ENCODE measurements at places on chromosomes 16 and 17.

DNA sequence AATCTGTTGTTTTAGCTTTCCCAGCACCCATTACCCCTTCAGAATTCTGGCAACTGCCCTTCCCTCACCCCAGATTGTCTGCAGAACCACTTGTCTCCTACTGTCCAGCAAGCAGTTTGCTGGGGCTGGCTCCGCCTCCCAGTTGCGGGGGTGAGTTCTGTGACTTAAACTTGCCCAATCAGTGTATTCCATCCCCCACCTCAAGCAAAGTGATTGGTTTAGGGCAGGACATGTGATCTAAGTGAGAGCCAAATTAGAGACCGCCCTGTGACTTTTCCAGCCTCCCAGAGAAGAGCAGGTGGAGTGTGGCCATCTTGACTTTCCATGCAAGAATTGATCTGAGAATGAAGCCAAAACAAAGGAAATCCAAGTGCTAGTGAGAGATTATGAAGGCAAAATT, 22.7 kb upstream of the SRCIN1 start:
- peak; percentile 9 for DNase-seq

DNA sequence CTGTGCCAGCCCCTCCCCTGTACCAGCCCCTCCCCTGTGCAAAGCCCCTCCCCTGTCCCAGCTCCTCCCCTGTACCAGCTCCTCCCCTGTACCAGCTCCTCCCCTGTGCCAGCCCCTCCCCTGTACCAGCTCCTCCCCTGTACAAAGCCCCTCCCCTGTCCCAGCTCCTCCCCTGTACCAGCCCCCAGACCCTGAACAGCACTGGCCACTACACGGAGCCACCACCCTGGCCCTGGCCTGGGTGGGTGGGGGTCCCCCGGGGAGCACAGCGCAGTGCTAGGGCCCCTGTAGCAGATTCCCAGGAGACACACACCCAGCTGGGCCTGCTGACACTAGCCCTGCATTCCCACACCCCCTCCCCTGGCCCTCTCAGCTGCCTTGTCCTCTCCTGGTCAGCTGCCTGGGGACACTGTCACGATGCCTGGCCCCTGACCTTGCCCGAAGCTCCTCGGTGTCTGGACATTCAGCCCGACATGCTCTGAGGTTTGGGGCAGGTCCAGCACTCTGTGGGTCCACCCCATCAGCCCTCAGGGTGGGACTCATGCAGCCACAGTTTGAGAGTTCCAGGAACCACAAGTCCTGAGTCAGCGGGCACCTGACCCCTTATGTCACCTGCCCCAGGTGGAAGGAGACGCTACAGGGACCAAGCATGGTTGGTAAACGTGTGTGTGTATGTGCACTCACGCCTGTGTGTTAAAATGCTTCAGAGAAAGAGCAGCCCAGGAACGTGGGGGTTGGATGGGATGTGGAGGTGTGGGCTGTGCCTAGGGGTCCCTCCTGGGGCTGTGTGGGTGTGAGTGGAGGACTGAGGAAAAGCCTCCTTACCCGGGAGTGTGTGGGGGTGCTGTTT, 114.2 kb downstream of the METRNL start:
- DNase-seq, result no peak

GRCh38 chr17:67606471-67606870, 111.3 kb upstream of the NOL11 start:
- DNase-seq, result no peak

- DNase-seq, result peak; percentile 38
These were observed at the start of gene MAPK7 for GRCh38 chr17:19378416-19379360. Gene MAPK7, plus strand, starts transcription at chr17:19378498. Its CDS starts 403 bp downstream, at chr17:19378901.

- no peak for DNase-seq
These were observed 241.3 kb downstream of the RBFOX3 start for GRCh38 chr17:79369532-79369931.

DNA sequence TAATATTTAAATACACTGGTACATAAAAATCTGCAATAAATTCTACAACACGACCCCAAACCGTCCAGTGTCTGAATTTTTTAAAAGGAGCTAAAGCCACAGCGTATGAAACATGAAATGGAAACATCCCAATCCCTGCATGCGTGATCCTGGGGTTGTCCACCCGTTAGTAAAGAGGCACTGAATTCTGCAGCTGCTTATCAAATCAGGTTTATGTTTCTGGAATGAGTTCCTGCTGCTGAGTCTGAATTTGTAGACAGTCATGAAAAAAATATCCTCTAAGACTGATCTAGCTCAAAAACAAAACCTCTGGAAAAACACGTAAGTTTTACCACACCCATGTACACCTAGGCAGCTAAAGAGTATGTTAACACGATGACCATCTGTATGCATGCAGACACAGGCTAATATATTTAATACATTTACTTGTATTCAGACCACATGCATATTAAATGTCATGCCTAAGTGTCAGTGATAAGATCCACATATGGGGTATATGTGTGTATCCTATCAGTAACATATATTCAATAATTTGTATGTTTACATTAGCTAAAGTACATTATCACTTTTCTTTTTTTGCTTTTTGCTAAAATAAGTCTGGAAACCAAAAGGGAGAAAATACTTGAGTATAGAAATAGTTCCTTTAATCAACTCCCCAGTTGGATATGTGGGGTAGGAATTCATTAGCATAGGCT, 420.5 kb upstream of the PSMD7 start:
- DNase-seq, result no peak

DNA sequence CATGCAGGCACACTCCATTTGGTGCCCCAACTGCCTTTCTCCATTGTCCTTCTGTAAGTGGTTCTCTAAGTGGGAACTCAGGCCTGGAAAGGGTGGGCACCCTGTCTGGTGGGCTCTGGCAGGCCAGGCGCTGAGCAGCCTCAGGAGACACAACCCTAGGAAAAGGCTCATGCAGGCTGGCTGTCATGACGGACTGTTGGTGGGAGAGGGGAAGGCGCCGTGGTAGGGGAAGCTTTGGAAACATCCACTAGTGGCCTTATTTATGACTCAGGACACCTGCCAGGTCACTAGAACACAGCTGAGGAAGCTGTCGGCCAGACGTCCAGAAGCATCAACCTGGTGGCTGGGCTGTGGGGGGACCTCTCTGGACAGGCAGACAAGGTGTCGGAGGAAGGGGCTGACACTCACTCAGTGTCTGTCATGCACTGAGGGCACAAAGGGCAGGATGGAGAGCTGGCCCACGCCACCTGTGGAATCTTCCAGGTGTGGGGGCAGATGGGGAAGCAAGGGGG, 216.0 kb downstream of the SEC14L1 start:
- DNase-seq, result no peak

- peak; percentile 39 for DNase-seq
These were observed 4.2 kb upstream of the MAP3K14 start for GRCh38 chr17:45320931-45321461.

GRCh38 chr16:9824200-9825068, 357.8 kb downstream of the GRIN2A start:
- DNase-seq, result no peak

DNA sequence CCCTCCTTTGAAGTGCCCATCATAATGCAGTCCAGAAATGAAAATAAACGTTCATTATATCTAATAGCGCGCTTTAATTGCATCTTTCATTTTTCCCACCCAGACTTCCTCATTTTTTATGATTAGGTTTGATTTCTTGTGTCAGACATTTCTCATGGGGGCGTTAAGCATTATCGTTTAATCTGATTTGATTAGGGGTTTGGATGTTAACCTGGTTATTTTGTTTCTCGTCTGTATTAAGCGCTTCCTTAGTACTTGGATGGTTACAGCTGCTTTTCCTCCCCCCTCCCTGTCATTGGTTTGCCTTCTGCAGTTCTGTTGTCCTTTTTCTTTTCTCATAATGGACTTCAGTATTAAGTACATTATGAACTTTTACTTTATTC, 540 bp downstream of the MFSD11 start:
- no peak for DNase-seq

DNA sequence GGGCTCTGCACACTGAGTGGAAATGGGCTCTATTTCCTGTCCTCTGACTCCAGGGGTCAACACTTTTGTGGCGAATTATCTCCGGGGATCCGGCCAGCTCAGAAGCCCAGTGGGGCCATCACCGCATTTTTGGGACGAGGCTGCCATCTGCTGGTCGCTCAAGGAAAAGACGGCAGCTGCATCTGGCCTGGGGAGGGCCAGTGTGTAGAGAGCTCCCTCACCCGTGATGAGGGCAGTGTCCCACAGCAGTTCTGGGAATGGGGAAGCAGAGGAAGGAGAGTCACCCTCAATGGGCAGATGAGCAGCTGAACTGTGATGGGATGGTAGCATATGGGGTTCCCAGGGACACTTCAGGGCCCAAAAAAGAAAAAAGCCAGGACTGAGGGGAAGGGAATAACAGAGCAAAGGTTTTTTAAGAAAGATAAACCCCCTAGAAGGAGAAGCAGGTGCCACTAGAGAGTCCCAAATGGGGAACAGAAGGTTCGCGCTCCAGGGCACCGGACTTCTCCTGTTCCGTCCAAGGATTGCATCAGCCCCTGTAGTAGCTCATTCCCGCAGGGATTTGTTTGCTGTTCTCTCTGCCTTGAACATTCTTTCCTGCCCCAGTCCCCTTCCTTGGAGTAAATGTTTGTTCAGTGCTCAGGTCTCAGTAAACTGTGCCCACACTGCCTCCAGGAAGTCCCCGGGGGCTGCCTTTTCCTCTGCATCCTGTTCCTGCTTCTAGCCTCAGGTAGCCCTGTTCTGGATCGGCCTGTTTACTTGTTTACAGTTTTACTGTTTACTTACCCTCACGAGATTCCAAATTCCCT, 9.3 kb upstream of the ABCC12 start:
- peak; percentile 88 for DNase-seq

- DNase-seq, result no peak
These were observed 117.5 kb downstream of the BANP start for GRCh38 chr16:88068476-88069396.

DNA sequence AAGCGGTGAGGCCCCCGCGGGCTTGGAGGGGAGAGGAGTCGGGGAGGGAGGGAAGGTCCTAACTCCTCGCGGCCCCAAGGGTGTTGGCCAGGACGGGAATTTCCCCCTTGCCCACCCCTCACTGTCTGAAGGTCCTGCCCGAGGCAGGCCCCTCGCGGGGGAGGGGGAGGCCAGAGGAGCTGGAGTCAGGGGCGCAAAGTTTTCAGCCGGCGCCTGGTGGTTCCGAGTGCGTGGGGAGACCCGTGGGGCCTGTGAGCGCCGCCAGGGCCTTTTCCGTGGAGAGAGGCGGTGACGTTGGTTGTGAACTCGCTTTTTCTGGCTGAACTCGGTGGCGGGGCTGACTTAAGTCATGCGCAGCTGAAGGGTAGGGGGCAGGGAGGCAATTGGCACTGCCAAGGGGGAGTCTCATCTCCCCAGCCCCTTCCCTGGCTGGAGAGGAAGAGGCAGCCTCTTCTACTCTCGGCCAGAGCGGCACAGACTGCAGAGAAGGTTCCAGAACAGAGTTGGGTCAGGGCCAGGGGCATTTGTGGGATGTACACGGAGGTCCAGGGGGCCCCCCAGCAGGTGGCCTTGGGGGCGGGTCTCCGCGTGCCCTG, 1.5 kb downstream of the CACNA1H start:
- DNase-seq, result no peak

- DNase-seq, result no peak
These were observed 1156.7 kb upstream of the CDH8 start for GRCh38 chr16:63192980-63193379.

GRCh38 chr17:73847952-73848351, 203.7 kb upstream of the SDK2 start:
- DNase-seq, result no peak

- DNase-seq, result no peak
These were observed 334.8 kb downstream of the SNX29 start for GRCh38 chr16:12311309-12311708.

DNA sequence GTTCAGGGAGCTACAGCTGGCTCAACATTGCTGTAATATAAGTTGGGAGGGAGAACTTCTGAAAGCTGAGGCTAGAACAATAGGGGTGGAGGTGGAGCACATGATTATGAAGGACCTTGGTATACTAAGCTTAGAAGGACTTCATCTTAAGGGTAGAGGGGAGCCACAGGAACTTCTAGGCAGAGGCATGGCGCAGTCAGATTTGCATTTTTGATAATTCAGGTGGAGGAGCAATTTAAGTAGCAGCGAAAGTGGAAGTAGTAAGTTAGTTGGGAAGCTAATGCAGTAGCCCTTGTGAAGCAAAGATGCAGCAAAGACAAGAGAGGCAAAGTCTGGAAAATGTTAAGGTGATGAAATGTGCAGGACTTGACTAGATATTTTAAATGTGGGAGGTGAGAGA, 144.1 kb downstream of the SPECC1 start:
- no peak for DNase-seq

DNA sequence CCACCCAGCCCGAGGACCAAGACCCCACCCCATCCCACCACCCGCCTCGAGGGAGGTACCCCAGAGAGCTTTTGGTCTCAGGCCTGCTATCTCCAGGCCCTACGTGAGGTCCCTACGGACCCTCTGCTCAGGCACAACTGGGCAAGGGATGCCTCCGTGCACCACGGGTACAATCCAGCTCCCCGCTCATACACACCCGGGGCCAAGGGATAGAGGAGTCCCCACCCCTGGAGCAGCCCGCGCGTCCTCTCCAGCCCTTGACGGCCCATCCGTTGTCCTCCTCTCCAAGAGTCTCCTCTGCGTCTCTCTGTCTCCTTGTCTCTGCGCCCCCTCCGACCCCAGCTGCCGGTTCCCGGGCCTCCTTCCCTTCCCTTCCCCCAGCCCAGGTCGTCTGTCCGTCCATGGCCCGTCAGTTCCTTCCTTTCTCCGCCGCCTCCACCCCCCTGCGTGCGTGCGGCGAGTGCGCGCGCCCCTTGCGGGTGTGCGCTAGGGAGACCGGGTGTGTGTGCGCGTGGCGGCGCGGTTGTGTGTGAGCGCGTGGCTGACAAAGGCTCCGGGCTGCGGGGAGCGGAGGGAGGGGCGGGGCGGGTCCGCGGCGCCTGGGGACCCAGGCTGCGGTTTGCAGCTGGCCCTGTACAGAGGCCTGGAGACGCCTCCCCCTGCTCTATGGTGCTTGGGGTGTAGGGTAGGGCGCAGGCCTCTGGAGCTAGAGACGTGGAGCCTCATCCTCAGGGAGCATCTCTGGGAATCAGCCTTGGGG, 930 bp downstream of the SPNS2 start:
- no peak for DNase-seq

- no peak for DNase-seq
These were observed 63.2 kb downstream of the ZNF778 start for GRCh38 chr16:89280546-89281188.

DNA sequence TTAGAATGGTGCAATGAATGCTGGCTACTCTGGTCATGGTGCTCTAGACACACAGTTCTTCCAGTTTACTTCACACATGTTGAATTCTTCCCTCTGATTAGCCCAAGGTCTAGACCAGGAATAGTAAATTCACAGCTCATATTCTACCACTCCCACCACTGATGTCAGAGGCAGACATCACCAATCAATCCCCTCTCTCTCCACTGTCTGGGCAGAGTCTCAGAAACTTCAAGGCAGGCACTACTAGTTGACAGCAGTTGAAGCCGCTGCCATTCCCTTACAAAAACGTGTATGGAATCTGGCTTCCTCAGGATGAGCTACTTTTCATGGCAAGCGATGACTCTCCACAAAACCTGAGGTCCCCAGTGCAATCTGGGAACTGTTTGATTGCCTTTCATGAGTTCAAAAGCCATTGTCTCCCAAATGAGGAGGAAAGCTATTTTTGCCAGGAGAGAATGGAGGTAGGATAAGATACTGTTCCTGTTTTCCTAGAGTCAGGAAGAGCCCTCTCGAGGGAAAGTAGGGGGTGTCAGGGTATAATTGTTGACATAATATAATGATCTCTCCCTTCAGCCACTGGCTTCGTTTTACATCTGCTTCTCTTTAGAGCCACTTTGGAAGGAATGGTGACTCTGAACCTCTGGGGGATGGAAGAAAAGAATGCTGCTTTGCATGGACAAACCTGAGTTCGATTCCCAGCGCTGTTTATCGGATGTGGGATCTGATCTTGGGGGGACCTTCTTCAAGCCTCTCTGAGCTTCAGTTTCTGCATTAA, 90.0 kb downstream of the FOXL1 start:
- DNase-seq, result no peak

GRCh38 chr17:60562421-60562820, 36.4 kb upstream of the APPBP2 start:
- no peak for DNase-seq

- DNase-seq, result no peak
These were observed 59.8 kb downstream of the MRM1 start for GRCh38 chr17:36661047-36661666.
